ENCODE measurements at places on chromosomes 4 and X. TPM values are rescaled to one million over a fixed set of nuclear protein-coding genes. Genes with fewer than 3 reads are reported as not detected.

RASSF6 gene
- 6.0 TPM for total RNA-seq

DSPP gene
- total RNA-seq = not detected

MAGEA9B gene
- total RNA-seq = not detected

TLR1 gene
- 8.5 TPM for total RNA-seq

NDST4 gene
- total RNA-seq = not detected

DCAF8L2 gene
- total RNA-seq = not detected

CT45A3 gene
- not detected for total RNA-seq

MAGEC2 gene
- not detected for total RNA-seq

ENPP6 gene
- total RNA-seq = not detected

IL1RAPL2 gene
- total RNA-seq = not detected

CCDC160 gene
- 0.65 TPM for total RNA-seq

CENPVL2 gene
- not detected for total RNA-seq

SPANXN4 gene
- not detected for total RNA-seq

Data from suprapubic skin (tissue), 4 donors.